NCI-H460 (cell line): ENCODE measurements at places on chromosomes 5 and 9.

- no peak for DNase-seq
Measured at GRCh38 chr9:77097335-77097734, 77.9 kb downstream of the FOXB2 start.

DNA sequence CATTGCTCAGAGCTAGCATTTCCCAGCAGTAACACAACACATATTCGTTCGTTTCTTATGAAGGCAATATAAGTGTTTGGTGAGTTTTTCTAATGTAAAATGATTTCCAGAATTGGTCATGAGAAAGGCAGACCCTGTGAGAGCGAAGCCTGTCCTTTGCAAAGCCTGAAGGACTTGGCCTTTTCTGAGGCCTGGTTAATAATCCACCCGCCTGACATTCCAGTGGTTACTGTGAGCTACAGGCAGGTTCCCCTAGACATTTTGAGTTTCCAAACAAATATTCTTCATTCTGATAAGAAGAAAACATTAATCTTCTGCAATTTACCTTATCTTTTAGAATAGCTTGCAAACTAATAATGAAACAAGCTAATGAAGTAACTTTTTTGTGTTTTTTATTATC, 38.0 kb downstream of the ADAMTS16 start:
- no peak for DNase-seq

DNA sequence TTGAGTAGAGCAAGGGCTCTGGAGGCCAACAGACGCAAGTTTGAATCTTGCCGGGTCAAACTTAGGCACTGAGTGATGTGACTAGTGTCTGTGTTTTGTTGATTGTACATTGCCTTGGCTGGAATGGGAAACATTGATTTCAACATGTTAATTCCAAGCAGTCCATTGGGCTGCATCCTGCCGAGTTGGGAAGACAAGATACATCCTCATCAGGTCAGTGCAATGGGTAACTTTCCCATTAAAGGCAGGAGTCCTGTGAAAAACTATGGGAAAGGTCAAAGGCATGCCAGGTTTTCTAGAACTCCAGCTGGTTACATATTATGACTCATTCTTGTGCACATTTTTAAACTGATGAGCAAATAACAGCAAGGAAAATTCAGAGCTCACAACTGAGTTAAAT, 126.5 kb upstream of the ABCA1 start:
- DNase-seq: no peak

DNA sequence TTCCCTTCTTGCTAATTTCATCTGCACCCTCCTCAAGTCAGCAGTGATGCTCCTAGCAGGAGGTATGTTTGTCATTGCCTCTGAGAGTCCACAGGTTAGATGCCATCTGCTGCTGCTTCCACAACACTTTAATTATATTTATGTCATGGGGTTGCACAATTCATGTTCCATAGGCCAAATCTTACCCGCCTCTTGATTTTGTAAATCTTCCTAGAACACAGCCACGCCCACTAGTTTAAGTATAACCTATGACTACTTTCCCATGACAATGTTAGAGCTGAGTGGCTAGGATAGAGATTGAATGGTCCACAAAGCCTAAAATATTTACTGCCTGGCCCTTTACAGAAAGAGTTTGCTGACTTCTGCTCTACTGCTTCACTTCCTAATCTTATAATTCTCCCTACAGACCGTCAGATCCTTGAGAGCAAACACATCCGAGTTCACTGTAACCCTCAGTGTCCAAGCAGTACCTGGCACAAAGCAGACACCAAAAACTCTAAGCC, 21.1 kb downstream of the LIFR start:
- DNase-seq: no peak

DNA sequence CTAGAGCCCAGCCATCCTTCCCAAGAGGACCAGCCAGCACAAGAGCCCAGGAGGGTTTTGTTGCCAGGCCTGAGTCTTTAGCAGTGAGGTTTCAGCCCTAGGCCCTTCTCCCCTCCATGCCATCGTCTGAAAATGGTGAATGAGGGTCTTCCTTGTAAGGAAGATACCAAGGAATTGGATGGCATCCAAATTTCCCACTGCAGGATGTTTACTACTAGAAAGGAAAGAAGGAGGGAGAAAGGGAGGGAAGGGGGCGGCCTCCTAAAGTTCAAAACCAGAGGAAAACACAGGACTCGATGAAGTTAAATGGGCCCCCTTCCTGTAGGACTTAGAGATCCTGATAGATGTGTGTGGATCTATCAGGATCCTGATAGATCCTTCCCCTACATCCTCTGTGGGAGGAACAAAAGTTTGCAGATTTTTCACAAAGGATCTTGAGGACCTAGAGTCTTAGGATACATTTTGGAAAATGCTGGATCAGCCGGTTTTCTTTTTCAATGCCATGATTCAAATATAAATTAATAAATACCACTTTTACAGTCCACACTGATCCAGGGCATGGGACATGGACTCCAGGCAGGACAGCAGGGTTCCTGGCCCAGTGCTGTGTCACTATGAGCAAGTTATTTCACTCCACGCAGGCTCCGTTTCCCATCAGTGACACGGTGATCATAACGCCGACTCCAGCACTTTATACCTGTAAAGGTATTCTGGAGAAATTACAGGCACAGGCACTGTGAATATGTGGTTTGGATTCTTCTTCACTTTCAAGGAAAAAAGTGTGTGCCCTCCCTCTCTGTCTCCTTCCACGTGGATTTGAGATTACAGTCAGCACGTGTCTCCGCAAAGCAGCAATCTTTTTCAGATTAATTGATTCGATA, 40.9 kb downstream of the C5orf15 start:
- DNase-seq: no peak

DNA sequence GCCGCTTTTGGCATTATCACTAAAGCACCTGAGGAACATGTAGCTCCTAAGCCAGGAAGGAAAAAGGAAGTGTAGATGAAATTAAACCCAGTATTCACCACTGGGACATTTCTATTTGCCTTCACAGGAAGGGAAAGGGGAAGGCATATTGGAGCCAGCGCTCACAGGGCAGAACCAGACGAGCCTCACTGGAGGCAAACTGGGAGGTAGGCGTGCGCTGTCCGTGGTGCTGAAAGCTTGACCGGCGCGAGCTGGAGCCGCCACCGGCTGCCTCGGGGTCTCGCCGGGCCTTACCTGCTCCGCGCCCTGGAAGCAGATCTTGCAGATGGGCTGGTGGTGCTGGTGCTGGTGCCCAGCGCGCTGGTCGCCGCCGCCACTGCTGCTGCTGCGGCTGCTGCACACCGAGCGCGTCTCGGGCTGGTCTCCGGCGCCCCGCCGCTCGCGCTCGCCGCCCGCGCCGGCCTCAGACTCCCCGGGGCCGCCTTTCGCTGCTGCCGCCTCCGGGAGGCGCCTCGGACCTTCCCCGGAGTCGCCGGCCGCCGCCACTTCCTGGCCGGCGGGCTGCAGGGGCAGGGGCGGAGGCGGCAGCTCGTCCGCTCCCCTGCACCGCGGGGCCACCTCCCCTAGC, 732 bp downstream of the MARCHF11 start:
- peak; percentile 27 for DNase-seq

DNA sequence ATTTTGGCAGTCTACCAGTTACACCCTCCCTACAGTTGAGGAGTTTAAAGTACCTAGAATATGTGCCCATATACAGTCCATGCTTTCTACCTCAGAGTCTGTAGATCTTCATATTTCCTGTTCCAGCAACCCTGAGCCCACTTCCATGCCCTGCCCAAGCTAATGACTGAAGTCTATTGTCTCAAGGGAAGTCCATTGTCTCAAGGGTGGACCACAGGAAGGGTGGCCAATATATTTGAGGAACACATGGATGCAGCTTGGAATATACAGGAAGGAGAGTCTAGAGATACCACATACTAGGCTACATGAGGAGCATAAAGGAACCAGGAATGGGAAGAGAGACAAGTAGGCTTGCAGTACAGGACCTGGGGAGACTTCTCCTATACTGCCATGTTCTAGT, 274.4 kb downstream of the FER start:
- DNase-seq: no peak

DNA sequence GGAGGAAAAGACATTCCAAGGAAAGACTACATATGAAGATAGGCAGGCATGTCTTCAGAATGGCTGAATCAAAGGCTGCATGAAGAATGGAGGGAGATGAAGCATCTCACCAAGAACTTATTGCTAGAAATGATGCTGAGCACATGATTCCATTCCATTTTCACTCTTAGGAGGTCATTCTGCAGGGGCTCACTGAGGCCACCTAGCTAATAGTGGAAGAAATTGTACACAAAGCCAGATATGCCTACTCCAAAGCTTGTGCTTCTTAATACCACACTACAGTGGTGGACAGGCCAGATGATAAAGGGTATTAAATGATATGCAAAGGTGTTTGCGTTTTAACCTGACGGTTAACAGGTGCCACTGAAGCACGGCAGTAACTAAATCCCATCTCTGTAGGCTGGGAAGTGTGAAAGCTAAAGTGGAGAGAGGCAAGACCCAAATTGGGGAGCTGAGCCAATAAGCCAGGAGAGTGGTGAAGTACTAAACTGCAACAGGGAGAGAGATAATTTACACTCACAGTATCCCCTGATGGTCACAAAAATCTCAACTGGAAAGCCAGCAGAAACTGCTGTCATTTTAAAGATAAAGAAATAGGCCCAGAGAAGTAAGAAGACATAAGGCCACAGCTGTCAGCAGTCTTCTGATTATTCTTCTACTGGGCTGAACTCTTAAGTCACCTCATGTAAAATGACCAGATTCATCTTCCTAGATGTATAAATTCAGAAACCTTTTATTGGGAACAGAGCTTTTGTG, 14.6 kb downstream of the NDUFA8 start:
- DNase-seq: no peak

- no peak for DNase-seq
Measured at GRCh38 chr9:106929471-106930177, 66.7 kb downstream of the ZNF462 start.

DNA sequence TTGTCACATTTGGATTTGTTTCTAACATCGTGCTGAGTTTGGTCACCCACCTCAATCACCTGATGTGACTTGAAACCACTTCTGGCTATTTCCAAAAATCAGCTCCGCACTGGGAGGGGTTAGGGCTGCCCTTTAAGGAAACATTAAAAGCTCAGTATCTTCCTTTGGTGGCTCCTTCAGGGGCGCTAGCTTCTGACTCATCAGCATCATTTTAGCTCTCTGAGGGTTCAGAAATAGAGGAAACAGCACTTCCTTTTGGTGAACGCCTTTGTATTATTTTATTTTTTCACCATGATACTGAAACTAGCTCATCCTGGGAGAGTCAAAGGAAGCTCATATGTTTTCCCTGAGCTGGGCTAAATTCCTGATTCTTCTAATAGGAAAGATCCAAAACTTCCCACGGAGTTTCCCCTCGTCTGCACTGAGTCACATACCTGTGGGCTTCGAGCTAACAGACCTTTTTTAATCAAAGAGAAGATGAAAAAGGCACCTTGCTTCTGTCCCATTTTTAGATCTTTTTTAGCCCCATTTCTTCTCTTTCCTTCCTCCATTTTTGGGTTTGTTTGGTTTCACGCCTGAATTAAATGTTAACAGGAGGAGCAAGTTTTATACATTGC, 48.2 kb downstream of the ROPN1L start:
- no peak for DNase-seq

DNA sequence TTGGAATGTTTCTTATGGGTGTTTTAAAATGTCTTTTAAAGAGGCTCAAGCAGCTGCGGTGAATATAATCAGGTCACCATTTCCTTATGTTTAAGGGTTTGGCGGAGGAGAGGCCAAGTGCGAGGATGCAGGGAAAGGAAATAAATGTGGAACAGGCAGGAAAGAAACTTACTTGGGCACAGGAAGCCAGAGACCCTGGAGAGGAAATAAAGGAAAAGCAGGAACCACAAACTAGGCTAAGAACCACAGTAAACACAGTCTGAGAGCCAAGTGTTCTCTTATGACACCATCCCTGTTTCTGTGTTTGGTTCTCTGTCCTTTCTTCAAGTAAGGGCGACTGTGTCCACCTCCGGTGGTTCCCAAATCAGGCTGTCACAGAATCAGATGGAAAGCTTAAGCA, 166.5 kb downstream of the C9orf152 start:
- DNase-seq: no peak

GRCh38 chr5:1796371-1797102, 3.1 kb downstream of the MRPL36 start:
- DNase-seq: no peak

DNA sequence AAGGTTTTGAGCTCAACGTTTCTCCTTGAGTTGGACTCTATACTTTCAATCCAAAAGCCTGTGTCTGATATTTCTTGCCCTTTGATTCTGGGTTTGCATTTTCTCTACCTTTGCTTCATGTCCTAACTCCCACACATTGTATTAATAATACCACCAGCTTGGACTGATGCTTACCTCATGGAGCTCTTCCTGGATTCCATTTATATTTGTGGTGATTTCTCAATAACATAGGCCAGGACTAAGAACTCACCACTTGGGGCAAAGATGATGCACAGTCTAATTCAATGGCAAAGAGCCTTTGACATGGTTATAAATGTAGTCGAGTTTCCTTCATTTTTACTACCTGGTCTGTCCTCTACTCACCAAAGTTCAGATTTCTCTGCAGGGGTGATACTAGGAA, 27.5 kb upstream of the EFNA5 start:
- no peak for DNase-seq

DNA sequence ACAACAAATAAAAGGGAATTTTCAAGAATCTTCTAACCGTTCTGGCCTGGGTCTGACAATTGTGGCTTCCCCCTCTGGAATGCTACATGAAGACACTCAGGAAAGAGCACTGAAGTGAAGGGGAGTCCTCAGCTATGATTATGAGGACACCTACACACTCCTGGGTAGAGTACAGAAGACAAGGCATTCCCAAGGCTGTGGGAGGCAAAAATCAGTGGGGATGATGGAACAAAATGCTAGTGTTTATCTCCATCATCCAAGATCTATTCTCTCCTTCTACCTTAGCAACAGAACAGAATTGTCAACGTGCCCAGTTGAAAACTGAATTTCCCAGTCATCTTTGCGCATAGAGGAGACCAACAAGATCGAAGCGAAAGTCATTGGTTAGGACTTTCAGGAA, 130.1 kb upstream of the LARP1 start:
- DNase-seq: no peak

DNA sequence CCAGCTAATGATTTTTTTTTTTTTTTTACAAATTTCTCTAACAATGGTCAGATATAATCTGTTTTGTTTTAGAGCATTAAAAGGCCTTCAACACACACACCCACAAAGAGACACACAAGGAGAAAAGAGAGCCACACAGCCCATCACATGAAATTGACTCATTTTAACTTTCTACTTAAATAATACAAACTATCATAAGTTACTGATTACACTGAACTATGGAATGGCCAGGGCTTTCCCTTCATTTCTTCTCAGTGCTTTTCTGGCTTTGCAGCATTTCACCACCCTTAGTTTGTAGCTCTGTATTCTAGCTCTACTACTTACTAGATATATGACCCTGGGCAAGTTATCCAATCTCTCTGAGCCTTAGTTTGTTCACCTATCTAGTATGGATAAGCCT, 13.2 kb downstream of the REEP5 start:
- no peak for DNase-seq

GRCh38 chr9:137544176-137544760, 5.9 kb downstream of the PNPLA7 start:
- DNase-seq: no peak
